ENCODE measurements at places on chromosomes 12 and 14.

- DNase-seq: no peak
These were observed 44.8 kb upstream of the METAP2 start for GRCh38 chr12:95429172-95429510.

- no peak for DNase-seq
These were observed 254.8 kb downstream of the PRKD1 start for GRCh38 chr14:29672831-29673230.

GRCh38 chr14:74619672-74620131 lies 7.7 kb upstream of the LTBP2 start:
- DNase-seq: peak; percentile 99

GRCh38 chr12:105013892-105014291 lies 27.8 kb downstream of the NOPCHAP1 start:
- DNase-seq: no peak

DNA sequence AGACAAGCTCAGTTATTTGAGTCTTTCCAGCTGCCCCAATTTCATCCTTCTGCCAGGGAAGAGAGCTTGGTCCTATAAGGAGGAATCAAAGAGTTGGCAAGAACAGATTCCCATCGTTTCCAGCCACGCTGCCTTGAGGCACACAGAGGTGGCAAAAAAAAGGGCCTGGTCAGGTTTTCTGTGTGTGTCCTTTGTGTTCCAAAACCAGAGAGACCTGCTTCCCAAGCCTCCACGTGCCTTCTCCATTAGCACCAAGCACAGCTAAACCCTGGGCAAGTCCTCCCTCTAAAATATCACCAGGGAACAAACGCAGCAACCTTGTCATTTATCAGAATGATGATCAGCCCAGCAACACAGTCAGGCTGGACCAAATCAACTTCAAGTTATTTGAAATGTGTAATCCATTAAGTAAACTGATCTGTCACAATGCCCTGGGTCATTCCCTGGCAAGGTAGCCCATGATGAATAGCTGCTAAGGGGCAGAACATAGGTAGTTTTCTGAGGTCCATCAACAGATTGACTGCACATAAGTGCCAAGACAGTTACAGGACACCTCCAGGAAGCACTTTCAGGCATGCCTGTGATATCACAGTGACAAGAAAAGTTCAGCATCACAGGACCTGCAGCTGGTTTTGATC lies 28.6 kb upstream of the C12orf42 start:
- DNase-seq: no peak

- no peak for DNase-seq
These were observed 4.8 kb downstream of the YBX3 start for GRCh38 chr12:10718279-10718821.

DNA sequence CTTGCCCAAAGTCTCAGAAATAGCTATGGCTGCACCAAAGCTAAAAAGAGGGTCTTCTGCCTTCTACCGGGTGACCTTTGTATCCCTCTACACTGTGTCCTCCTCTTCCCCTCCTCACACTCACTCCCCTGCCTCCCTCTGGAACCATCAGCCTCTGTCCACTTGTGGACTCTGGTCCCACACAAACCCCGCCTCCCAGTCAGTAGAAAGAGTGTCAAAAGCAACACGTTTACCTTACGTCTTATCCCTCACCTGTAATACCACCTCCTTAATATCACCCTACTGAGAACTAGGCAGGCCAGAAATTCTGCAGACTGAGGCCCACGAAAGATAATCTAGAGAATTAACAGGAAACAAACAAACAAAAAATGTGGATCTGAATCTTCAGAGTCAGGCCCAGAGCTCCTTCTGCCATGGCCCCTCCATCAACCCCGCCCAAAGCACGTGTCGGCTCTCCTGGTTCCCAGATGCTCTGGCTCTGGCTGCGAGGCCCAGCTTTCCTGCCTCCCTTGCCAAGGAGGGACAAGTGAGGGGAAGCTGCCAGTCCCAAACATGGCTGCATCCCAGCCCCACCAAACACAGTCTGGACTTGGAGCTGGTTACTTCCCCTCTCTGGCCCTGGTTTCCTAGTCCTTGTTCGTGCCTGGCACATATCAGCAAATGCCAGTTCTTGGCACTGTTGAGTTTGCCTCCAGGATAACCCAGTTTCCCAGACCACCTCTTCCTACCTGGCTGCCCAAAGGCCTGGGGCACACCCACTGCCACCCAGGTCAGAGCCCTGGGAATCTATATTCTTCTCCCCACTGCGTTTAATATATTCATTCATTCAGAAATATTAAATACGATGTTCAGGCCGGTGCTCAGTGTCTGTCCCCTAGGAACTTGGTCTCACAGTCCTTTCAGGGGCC lies 2.7 kb downstream of the ACTN1 start:
- no peak for DNase-seq

DNA sequence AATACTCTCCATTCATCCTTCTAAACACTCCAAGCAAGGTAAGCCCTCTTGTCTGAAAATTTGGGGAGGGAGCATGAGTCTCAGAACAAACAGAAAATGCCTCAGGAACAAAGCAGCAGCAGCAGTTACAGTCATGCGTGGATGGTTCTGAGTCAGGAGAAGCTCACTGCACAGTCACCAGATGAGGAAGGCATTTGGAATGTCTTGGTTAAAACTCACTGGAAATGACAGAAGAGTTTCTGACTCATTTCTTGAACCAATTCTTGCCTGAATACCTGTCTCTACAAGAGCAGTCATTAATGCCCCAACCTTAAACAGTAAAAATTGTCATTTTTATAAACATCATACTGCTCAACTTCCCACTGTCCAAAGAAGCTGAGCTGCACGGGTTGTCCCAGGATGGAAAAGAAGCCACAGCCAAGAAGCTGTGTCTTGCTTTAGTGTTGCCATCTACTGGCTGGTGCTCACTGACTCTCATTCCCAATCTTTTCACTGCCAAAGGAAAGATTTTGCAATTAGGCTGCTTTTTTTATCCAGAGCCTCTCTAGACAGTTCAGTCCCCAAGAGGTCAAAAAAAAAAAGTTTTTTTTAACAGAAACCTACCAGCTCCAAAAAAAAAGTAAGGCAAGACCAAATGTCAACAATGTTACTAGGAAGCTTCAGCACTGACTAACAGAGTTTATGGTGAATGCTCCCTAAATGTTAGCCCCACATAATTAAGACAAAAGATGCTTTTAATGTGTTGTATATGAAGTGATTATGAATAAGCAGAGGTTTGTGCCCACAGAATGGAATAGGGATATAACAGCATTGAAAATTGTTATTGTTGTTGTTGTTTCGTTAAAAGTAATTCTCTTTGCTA lies 40.4 kb downstream of the KICS2 start:
- DNase-seq: peak; percentile 94

GRCh38 chr12:104355630-104356029 lies 52.1 kb downstream of the EID3 start:
- DNase-seq: no peak

GRCh38 chr14:74754157-74754556 lies 9.0 kb upstream of the YLPM1 start:
- no peak for DNase-seq
